ENCODE measurements at places on chromosomes 12 and 14.

GRCh38 chr12:46558677-46559076, 186.1 kb upstream of the SLC38A2 start:
- DNase-seq, result no peak

GRCh38 chr12:133233006-133233405, 2.7 kb downstream of the ANHX start:
- DNase-seq, result no peak

- no peak for DNase-seq
These were observed 35.9 kb upstream of the CEP83 start for GRCh38 chr12:94495445-94496115.

- no peak for DNase-seq
These were observed 41.6 kb downstream of the ATXN2 start for GRCh38 chr12:111557271-111558106.

- no peak for DNase-seq
These were observed 30.7 kb upstream of the EPS8 start for GRCh38 chr12:15819644-15820437.

DNA sequence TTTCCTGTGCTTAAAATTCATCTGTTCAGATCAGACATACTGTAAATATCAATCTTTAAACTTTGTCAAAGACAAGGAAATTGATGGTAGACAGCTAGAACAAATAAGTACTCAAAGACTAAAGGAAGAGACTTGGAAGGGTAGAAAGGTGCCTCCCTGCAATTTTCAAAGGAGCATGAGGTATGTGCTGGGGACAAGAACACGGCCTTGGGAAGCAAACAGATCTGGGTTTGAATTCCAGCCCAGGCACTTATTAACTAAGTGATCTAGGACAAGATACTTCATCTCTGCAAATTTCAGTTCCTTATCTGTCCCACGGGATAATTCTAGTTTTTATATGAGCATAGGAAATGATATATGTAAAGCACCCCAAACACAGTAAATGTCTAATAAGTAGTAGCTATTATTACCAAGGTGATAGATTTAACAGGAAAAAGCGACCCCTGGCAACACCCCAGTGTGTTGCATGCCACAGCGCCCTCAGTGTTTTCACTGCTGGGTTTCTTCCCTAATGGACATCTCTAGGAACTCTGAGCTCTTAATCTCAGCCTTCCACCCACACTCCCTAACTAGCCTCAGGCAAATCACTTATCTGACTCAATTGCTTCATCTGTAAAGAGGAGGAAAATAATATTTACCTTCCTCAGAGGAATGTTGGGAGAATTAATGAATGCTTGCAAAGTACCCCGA, 44.7 kb upstream of the BMP4 start:
- no peak for DNase-seq

GRCh38 chr12:1216560-1216959, 225.5 kb downstream of the ERC1 start:
- no peak for DNase-seq

GRCh38 chr14:54140551-54140950, 183.9 kb upstream of the BMP4 start:
- DNase-seq, result no peak

DNA sequence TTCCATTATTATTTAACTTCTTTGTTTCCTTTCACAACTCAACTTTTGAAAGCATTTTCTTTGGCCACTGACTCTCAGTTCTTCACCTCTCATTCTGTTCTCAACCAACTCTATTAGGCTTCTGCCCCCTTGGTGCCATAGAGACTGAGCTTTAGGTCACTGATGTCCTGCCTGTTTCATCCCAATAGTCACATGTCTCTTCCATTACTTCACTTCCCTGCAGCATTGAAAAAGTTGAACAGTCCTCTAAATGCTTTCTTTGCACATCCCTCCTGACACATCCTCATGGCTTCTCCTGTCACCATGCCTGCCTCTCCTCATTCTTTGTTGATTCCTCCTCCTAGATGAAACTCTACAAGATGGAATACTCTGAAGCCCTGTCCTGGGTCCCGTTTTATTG, 2.7 kb downstream of the CLEC12A start:
- DNase-seq, result no peak

GRCh38 chr14:80784820-80785219, 156.7 kb downstream of the CEP128 start:
- no peak for DNase-seq

GRCh38 chr12:71958056-71958455, 19.4 kb downstream of the TPH2 start:
- no peak for DNase-seq

All from stimulated activated CD8-positive, alpha-beta memory T cell treated with anti-CD3 and anti-CD28 coated beads, Interleukin-15, amount 100 ng/mL, for 1 hour (primary cell).